ENCODE measurements at places on chromosomes 4 and X.

GRCh38 chr4:5746829-5747737, 36.1 kb downstream of the EVC start:
- DNase-seq, result no peak

- DNase-seq, result no peak
These were observed 41.8 kb downstream of the FGF13 start for GRCh38 chrX:138669693-138670092.

- no peak for DNase-seq
These were observed 95.4 kb downstream of the GPR143 start for GRCh38 chrX:9670136-9670814.

DNA sequence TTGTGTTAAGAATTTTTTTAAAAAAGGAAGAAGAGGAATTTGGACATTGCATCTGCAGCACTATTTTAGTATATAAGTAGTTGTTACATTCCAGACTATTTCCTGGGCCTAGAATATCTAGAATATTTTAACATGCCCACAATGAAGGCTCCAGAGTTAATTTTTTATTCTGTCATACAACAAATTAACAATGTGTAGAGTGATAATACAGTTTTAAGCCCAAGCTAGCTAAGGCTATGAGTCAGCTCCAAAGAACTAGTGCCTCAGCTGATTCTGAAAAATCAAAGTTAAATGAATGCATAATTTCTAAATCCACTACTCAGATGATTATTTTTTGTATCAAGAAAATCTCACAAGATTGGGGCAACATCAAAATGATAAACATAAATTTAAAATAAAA, 231.4 kb downstream of the PRDM5 start:
- DNase-seq, result no peak

GRCh38 chrX:48076343-48076742, 4.9 kb upstream of the ZNF630 start:
- DNase-seq, result no peak

- DNase-seq, result no peak
These were observed 129.1 kb downstream of the HMX1 start for GRCh38 chr4:8742546-8742945.

DNA sequence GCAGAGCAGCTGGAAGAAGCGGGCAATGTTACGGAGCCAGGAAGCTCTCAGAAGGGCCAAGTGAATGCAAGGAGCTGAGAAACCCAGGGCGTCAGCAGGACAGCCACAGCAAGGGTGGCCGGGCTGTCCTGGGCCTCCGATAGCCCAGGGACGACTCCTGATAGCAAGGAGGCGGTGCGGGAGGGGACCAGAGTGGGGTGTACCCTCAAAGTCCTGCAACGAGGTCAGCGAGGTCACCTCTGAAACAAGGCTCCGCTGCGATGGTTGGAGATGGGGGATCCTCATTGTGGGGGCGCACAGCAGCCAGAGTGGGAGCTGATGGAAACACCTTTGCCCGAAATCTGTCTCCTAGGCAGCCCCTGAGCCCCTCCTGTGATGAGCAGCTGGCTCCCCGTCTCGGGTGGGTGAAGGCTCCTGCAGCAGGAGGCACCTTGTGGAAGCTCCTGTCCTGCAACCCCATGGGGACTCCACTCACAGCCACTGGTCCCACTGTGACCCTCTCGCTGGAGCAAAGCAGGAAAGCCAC, 4.3 kb upstream of the CCNQ start:
- DNase-seq, result no peak

- DNase-seq, result no peak
These were observed 199.5 kb upstream of the UGT8 start for GRCh38 chr4:114399105-114399504.

- no peak for DNase-seq
These were observed 545.5 kb downstream of the SPOCK3 start for GRCh38 chr4:166688835-166689234.

GRCh38 chrX:21840193-21840545, 752 bp downstream of the MBTPS2 start:
- no peak for DNase-seq

DNA sequence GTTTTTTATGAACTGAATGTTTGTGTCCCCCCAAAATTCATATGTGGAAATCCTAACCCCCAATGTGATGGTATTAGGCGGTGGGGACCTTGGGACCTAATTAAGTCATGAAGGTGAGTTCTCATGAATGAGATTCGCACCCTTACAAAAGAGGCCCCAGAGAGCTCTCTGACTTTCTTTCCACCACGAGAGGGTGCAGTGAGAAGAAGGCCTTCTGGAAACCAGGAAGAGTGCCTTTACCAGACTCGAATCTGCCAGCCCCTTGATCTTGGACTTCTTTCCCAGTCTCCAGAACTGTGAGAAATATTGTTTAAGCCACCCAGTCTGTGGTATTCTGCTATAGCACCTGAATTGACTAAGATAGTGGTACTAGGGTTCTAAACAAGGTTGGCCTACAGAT, 40.8 kb downstream of the STK26 start:
- no peak for DNase-seq

GRCh38 chrX:128781506-128781905, 729.3 kb upstream of the ACTRT1 start:
- DNase-seq, result no peak

DNA sequence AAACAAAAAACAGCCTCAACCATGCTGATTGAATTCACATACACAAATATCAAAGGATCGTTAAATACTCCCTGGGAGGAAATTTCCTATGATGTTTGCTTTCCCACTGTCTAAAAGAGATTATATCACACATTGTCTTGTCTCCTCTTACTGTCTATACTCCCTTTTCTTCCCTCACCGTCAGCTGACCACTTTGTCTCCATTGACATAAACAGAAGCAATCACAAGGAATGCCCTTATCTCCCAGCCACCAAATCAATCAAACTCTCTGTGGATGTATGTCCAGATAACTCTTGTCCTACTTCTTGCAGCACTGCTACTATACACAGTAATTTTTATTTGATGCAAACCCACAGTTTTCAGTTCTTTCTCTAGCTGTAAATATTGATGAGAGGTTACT, 12.2 kb upstream of the NUDT9 start:
- no peak for DNase-seq

- no peak for DNase-seq
These were observed 18.9 kb upstream of the HPSE start for GRCh38 chr4:83353516-83353915.

- DNase-seq, result no peak
These were observed 86.8 kb downstream of the CAMK2D start for GRCh38 chr4:113674733-113675132.

DNA sequence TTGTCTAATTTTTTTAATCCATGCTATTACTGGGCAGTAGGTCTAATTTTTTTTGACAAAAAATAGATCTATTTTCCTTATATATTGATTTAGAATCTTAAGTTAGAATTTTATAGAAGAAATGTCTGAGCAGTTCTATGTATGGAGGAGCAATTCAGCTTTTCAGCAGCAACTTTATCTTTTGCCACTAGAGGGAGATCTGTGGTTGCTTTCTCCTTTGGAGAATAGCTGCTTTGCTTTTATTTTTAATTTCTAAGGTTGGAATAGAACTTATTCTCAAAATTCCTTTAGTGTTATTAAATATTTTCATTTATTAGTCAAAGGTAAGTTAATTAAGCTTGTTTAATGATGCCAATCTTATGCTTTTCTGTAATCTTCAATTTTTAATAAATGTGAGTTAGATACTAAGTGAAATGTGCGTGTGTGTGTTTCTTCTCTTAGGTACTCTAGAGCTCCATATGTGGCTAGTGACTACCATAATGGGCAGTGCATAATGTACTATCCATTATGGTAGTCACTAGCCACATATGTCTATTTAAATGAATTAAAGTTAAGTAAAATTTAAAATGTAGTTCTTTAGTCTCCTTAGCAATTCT, 29.3 kb downstream of the FAM199X start:
- DNase-seq, result peak; percentile 12

DNA sequence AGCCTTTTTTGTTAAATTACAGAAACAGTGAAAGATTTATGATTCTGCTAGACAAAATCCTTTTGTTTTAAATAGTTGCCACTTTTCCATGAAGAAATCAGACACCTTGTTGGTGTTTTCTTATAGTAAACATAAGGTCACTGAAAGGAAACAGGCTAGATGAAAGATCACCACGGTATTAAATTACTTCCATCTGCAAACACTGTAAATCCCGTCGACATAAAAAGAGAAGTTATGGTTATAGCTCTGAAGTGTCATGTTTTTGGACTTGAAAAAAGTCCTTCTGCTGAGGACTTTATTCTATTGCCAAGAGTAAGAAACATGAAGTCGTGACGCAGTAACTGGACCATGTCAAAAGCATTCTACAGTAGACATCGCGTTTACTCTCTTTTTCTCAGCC, 567.6 kb upstream of the SLIT2 start:
- DNase-seq, result no peak

DNA sequence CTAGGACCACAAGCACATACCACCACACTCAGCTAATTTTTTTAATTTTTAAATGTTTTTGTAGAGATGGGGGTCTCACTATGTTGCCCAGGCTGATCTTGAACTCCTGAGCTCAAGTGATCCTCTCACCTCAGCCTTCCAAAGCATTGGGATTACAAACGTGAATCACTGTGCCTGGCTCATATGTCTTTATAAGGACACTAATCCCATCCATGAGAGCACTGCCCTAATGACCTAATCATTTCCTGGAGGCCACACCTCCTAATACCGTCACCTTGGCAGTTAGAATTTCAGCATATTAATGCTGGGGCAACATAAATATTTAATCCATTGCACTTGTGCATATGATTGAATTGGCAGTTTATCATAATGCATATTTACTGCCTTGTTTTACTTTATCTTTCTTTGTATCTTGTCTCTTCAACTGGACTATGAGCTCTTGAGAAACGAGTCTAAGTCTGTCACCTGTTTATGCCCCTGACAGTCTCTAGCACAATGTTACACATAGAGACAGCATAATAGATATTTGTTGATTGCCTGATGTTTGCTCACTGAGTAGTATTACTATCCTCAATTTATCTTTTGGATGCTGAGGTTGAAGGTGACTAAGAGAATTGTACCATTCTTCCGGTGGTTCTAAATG, 172.0 kb downstream of the AASDH start:
- no peak for DNase-seq

GRCh38 chr4:52751487-52751911, 274 bp upstream of the ERVMER34-1 start:
- DNase-seq, result no peak

DNA sequence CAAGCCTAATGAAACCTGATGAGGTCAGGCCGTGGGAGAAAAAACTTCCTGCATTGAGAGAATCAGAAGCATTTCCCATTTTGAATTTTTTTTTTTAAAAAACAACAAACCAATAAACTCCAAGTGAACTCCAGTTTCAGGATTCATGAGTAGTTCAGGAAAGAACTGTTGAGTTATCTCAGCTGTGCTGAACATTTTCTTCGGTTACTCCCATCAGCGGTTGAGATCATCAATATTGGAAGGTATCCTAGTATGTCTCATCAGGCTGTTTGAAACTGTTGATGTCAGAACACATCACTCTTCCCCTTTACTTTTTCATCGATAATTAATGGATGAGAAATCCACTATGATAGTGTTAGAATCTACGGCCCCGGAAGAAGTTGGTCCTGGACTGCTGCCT, 82.4 kb upstream of the ADGRG2 start:
- no peak for DNase-seq

GRCh38 chr4:124754681-124755080, 42.1 kb upstream of the ANKRD50 start:
- no peak for DNase-seq

GRCh38 chr4:81120055-81120454, 89.5 kb downstream of the BMP3 start:
- peak; percentile 10 for DNase-seq

- peak; percentile 100 for DNase-seq
These were observed 7.8 kb downstream of the RBM47 start for GRCh38 chr4:40621592-40622512.

- DNase-seq, result peak; percentile 70
These were observed 17.7 kb downstream of the SLC10A6 start for GRCh38 chr4:86831262-86832130.

GRCh38 chrX:156001001-156001666, 3.6 kb downstream of the IL9R start:
- no peak for DNase-seq

GRCh38 chr4:21192367-21192766, 492.1 kb downstream of the PACRGL start:
- no peak for DNase-seq

- DNase-seq, result no peak
These were observed 30.7 kb downstream of the SPARCL1 start for GRCh38 chr4:87498446-87498900.

- no peak for DNase-seq
These were observed 880 bp upstream of the LONRF3 start for GRCh38 chrX:118973389-118974087.

DNA sequence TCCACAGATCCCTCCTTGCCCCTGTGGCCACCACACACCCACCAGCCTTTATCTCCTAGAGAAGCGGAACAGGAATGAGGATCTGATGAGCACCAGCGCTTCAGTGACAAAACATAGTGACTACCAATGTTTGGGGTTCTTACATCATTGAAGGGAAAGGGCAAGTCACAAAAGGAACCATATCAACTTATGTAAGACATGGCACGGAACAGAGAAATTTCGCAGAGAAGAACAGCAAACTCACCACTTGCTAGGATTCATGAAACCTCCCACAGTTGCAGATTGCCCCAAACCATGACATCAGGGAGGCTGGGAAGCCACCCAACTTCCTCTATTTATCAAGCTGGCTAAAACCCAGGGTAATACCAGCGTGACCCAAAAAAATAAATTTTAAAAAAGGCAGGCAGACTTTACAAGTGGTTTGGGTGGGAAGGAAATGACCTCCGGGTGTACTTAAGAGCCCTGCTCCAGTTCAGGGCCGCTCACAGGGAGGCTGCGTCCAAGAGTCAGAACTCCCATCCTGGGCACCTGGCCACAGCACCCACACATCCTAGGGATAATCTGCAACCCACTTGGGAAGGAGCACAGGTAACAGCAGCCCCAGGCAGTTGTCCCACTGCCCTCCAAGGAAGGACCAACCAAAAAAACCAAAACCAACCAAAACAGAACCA, 36.0 kb downstream of the ADGRG2 start:
- DNase-seq, result peak; percentile 95

GRCh38 chr4:184102488-184102887, 115.2 kb downstream of the ENPP6 start:
- no peak for DNase-seq

- DNase-seq, result no peak
These were observed at the start of gene PRSS48 for GRCh38 chr4:151276787-151277562. Gene PRSS48, plus strand, starts transcription at chr4:151277161. Its CDS starts 12 bp downstream, at chr4:151277173.

DNA sequence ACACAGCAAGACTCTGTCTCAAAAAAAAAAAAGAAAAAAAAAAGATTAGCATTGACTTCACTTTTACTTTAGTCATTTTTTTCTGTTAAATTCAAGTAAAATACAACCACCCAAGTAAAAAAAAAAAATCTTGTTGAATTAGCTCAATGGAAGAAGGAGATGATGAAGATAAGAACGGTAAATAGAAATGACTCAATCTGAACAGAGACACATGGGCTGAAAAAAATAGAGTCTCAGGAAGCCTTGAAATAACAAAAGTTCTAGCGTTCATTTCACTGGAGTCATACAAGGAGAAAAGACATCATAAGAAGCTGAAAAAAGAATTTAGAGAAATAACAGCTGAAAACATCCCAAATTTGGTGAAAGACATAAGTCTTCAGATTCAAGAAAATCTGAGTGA, 75.5 kb downstream of the CASP3 start:
- no peak for DNase-seq

GRCh38 chr4:142663828-142664227, 182.3 kb downstream of the INPP4B start:
- DNase-seq, result no peak
